CD4-positive, alpha-beta T cell treated with Interleukin-15 for 1 hour (primary cell): ENCODE measurements at places on chromosomes 5 and 9.
A peak's percentile ranks its signal among the peaks of the same experiment; 100 is the strongest.

DNA sequence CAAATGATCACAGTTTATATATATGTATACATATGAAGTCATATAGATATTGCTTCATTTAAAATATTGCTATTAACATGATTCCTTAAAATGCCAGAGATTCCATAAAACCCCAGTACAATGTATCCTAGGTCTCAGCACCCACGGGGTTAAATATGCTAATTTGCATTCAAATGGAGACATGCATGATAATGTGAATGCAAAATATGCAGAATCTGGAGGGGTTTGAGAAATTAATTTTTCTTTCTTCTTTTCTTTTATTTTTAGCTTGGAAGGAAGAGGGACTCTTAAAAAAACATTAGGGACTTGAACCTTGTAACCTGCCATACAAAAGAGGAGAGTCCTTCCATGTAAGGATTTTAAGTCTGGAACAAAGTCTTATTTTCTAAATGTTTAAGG is 211.9 kb downstream of the MEF2C start:
- DNase-seq = no peak

DNA sequence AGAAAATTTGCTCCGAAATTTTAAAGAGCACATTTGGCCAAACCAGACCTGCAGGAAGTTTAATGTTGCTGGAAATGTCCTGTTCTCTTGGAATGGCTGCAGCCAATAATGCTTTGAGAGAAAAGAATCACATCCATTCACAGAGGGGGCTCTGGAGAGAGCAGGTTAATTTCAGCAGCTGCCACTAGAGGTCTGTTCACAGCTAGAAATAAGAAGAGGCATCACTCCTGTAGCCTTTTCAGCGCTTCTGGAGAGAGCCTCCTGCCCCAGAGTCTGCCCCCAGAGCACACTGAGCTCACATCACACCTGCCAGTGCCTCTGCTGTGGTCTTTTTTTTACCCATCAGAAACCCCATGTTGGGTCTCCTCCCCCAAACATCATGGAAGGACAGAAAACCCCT is 124.8 kb upstream of the RAD23B start:
- DNase-seq = no peak

- no peak for DNase-seq
Observed at GRCh38 chr5:96538808-96539250, 105.8 kb upstream of the PCSK1 start.

DNA sequence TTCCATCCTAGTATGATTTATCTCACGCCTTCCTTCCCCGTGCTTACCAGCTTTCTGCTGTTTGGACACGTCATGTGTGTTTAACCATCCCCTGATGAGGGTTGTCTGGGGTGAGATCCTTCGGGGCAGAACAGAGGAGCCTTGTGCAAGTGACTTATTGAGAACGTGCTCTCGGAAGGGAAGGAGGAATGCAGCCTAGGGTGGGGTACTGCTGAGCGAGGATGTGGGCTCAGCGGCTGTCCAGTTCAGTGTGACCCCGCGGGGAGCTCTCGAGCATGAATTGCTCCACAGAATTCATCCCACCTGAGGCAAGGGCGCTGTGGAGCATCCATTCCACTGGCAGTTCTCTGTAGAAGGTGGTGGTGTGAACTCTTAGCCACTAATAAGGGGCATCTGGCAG is 4.0 kb downstream of the MYOZ3 start:
- no peak for DNase-seq

DNA sequence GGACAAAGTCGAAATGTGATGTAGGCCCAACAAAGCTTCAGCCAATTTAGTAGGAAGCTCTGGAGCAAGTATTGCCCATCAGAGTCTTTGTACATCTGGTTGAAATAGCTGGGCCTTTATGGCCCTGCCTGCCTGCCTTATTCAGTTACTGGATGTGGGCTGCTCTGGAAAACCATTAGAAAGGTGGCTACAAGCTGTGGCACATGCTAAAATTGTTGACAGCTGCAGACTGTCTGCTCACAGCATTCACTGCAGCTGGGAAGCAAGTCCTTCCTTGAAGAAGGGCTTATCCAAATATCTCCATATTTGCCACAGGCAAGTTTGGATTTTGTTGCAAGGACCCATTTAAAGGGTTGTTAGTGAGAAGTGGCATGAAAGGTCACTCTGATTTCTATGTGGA is 24.4 kb downstream of the SMIM15 start:
- DNase-seq = no peak

- no peak for DNase-seq
Observed at GRCh38 chr5:67731886-67732285, 483.7 kb upstream of the PIK3R1 start.

GRCh38 chr5:113022661-113023060 is 46.1 kb downstream of the DCP2 start:
- DNase-seq = no peak

- no peak for DNase-seq
Observed at GRCh38 chr9:69753830-69754229, 6.0 kb downstream of the PTAR1 start.

GRCh38 chr9:113952676-113953075 is 76.6 kb downstream of the ZNF618 start:
- no peak for DNase-seq

DNA sequence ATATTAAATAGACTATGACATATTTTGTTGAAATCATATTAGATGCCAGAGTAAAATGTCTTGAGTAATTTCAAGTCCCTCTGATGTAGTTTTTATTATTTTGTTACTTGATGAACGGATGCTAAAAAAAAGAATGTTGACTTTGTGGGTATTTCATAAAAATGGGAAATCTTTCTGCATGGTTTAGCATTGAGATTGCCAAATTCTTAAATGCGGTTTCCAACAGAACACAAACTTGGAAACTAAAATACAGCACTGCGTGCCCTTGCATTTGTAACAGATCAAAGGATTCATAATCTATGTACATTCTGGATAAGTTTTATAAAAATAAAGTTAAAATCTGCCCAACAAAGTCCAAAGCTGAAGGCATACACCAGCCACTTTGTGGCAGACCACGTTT is 425.5 kb upstream of the DAB2 start:
- no peak for DNase-seq

GRCh38 chr5:74289238-74289637 is 351.3 kb downstream of the ENC1 start:
- no peak for DNase-seq

DNA sequence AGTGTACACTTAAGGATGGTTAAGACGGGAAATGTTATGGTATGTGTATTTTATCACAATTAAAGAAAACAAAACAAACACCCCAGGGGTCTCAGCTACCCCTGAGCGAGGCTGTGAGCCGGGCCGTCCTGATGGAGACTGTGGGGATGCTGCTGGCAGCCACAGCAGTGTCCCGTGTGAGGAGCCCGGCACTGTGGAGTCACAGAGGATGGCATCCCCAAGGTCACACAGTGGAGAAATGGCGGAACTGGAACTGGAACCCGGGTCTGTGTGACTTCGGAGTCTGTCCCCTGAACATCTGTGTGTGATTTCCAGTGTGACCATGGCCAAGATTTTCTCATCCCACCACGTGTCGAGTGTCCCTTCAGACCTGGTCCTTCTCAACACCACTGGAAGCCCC is 80.7 kb upstream of the PHYKPL start:
- no peak for DNase-seq

DNA sequence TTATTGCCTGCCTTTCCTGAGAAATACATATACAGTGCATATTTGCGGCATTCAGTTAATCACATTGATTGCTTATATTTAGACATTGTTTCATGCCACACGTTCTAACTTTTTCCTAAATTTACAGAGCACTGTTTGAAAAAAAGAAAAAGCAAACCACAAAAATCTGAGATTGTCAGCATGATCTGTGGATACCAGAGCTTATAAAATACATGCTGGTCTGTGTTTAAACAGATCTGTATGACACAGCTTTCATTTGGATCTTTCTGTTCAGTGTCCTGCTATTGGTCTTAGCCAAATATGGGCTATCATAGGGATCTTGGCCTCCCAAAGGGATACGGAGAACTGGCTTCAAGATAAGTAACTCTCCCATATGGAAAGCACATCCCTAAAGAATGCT is 20.2 kb downstream of the ALDH1A1 start:
- no peak for DNase-seq

GRCh38 chr9:23774266-23774665 is 51.8 kb downstream of the ELAVL2 start:
- DNase-seq = no peak

- DNase-seq = peak; percentile 73
Observed at GRCh38 chr5:124746916-124747790, 714 bp upstream of the ZNF608 start.

- no peak for DNase-seq
Observed at GRCh38 chr5:173719731-173720082, 103.3 kb upstream of the BOD1 start.

DNA sequence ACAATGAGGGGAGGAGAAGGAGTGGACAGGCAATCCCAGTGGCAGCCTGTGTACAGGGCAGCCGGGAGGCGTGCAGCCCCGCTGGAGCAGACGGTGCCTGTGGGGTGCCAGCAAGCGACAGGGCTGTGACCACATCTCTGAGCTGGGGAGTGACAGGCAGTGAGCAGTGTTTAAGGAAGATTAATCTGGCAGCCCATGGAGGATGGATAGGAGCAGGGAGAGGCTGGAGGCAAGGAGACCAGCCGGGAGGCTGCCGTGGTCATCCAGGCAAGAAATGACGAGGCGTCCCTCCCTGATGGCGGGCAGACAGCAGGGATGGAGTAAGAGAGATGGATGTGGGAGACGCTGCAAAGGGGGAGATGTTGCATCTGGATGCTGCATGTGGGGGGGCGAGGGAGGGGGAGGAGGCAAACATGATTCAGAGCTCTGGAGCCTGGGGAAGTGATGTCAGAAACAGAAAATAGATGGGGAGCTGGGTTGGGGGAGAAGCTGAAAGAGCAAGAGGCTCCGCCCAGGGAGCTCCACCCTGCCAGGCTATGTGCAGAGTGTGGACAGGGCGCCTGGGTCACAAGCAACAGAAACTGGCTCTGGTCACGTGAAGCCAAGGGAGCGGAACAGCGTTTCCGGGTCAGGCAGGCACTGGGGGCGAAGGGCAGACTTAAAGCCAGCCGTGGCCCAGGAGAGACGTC is 12.6 kb downstream of the UNC5A start:
- DNase-seq = no peak

DNA sequence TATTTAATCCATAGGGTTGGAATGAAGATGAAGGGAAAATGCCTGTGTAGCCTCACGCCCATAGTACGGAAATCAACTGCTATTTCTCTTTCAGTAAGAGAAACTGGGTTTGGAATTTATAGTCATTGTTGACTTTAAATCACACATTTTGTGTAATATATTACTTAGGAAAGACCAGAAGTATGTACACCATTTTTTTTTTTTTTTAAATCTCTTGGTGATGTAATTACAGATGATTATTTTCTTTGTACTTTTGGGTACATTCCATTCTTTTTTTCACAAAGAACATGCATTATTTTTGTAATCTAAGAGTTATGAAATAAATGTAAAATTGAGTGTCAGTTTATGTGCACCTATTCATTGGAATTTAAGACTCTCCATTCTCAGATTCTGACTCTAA is 45.7 kb downstream of the POC5 start:
- DNase-seq = no peak

GRCh38 chr9:116494815-116495634 is 192.1 kb upstream of the TRIM32 start:
- no peak for DNase-seq

GRCh38 chr9:4520055-4520454 is 29.8 kb downstream of the SLC1A1 start:
- DNase-seq = no peak

DNA sequence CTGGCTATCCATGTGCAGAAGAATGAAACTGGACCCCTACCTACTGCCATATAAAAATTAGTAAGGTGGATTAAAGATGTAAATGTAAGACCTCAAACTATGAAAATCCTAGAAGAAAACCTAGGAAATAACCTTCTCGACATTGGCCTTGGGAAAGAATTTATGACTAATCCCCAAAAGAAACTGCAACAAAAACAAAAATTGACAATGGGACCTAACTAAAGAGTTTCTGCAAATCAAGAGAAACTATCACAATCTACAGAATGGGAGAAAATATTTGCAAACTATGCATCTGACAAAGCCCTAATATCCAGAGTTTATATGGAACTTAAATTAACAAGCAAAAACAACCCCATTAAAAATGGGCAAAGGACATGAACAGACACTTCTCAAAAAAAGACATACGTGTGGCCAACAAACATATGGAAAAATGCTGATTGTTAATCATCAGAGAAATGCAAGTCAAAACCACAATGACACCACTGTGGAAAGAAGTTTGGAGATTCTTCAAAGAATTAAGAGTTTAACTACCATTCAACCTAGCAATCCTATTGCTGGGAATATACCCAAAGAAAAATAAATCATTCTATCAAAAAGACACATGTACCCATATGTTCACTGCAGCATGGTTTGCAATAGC is 98.5 kb downstream of the NR3C1 start:
- DNase-seq = no peak

DNA sequence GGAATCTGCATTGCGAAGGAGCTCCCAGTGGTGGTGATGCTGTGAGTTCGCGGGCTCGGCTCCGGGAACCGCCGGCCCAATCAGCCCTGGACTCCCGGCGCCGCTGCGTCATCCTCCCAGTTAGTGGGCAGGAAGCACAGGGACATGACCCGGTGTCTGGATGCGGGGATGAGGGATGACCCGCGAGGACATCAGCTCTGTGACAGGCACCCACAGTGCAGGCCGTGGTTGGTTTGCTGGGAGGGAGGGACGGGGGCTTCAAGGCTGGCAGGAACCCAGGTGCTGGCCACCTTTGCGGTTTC is 996 bp downstream of the NXNL2 start:
- no peak for DNase-seq

- no peak for DNase-seq
Observed at GRCh38 chr5:102857076-102857818, 102.1 kb downstream of the PAM start.

GRCh38 chr5:30600892-30601291 is 592.6 kb upstream of the CDH6 start:
- no peak for DNase-seq

- DNase-seq = no peak
Observed at GRCh38 chr5:136646915-136647314, 281.6 kb upstream of the TRPC7 start.

DNA sequence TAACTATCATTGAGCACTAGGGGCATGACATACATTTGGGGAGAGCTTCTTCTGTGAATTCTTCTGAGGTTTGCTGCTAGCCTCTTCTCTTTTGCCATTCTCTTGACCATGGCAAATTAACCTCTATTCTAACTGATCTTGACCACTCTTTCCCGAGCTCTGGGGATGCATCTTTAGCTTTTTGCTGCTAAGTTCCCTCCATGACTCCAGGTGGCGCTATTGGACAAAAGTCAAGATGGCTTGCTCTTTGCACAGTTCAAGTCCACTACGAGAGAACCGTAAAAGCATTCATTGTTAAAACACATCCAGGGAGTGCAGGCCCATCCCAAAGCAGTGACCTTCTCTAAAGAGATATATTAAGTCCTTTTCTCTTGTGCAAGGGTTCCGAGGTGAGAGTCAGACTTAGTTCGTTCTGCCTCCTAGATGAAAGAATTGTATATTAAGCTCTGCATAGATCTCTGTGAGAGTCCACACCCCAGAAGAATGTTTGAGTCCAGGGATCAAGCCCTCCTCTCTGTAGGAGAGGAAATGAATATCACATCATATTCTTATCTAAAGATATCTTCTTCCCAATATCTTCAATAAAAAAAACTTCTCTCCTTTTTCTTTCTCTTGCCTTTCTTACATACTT is 1152.9 kb upstream of the CDH6 start:
- no peak for DNase-seq
